Progenitor cell of endocrine pancreas (in vitro differentiated cells): ENCODE measurements at places on chromosomes 4 and X. TPM values are rescaled to one million over a fixed set of nuclear protein-coding genes. Genes with fewer than 3 reads are reported as not detected.

CCDC160 gene
- total RNA-seq = 2.1 and 2.7 TPM in 2 replicates

RP2 gene
- 9.3 and 9.7 TPM in 2 replicates for total RNA-seq

TMPRSS11E gene
- 0.12 and 0.13 TPM in 2 replicates for total RNA-seq

RASSF6 gene
- 10.1 and 10.6 TPM in 2 replicates for total RNA-seq

WDR13 gene
- 103 and 112 TPM in 2 replicates for total RNA-seq

PABPC1L2B gene
- not detected in 2 replicates for total RNA-seq

HTATSF1 gene
- total RNA-seq = 56.6 and 60.4 TPM in 2 replicates

TCEAL7 gene
- 4.9 and 5.1 TPM in 2 replicates for total RNA-seq

ATP1B4 gene
- total RNA-seq = not detected in 2 replicates

SPANXN2 gene
- total RNA-seq = not detected in 2 replicates

TEX13D gene
- total RNA-seq = not detected in 2 replicates

UGT2B11 gene
- total RNA-seq = 0.93 and 1.2 TPM in 2 replicates

SLIT2 gene
- total RNA-seq = 11.6 and 13.1 TPM in 2 replicates

VCX gene
- not detected in 2 replicates for total RNA-seq

SPRY1 gene
- total RNA-seq = 52.0 and 54.1 TPM in 2 replicates

DNA sequence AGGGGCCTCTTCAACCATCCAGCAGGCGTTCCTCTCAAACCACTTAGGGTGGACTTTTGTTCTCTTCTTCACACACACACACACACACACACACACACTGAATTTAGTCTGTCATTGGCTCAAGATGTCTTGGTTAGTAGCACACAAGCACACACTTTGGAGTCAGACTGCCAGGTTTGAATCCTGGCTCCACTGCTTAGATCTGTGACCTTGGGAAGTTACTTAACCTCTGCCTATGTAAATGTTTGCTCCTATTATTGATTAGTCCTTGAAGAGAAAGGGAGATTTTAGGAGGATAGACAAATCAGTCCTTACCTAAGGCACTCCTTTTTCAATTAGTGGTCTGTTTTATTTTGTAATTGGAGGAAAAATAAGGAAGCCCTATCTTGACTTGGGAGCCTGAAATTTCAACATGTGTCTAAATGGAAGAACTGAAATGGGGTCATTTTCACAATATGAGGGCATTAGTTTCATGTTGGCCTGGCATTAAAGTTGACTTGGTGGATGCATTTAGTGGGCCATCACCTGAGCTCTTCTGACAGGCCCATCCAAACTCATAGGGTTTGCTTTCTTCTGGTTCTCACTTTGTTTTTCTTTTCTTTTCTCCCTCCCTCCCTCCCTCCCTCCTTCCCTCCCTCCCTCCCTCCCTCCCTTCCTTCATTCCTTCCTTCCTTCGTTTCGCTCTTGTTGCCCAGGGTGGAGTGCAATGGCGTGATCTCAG, 13.3 kb upstream of the TMEM131L start:
- no peak for DNase-seq
- no peaks in the 10 kb centered on the region for H3K36me3 ChIP-seq
- H3K27ac ChIP-seq = no peak overlapping the region

- peaks cover 2% of the 10 kb centered on the region for H3K4me1 ChIP-seq
- H3K36me3 ChIP-seq = no peaks in the 10 kb centered on the region
- peaks cover 37% of the 10 kb centered on the region for H3K27me3 ChIP-seq
- no peak within 1 kb of the TSS for H3K27ac ChIP-seq
These were observed at the start of gene PDLIM3 for GRCh38 chr4:185534866-185535611. Gene PDLIM3 (minus strand): TSS chr4:185535507. CDS start chr4:185535434, 73 bp downstream.

- DNase-seq = peak; percentile 69
- no peaks in the 10 kb centered on the region for H3K27me3 ChIP-seq
- H3K36me3 ChIP-seq = no peaks in the 10 kb centered on the region
- peaks cover 30% of the 10 kb centered on the region for H3K4me1 ChIP-seq
- peak within 1 kb of the TSS; percentile 91 for H3K4me3 ChIP-seq
These were observed at the start of gene SCARB2 for GRCh38 chr4:76213415-76214176. Gene SCARB2 (minus strand): TSS chr4:76213824. CDS start chr4:76213543, 281 bp downstream.

DNA sequence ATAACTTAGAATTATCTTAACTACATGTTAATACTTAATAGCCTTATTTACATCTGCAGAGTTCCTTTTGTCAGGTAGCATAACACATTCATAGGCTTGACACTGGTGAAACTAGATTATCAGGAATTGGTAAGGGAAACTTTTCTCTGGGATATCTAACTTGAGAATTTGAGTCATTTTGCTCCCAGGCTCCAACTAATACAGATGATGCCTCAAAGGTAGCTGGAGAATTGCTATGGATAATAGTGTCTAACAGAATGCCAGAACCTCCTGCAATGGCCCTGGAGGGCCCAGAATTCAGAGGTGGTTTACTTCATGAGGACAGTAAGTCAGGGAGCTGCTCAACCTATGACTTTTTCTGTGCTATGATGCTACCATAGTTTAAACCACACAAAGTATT, 13.9 kb upstream of the TMPRSS11D start:
- no peak for DNase-seq
- no peak overlapping the region for H3K27ac ChIP-seq
- H3K4me3 ChIP-seq = no peak overlapping the region
- no peaks in the 10 kb centered on the region for H3K36me3 ChIP-seq

- no peak for DNase-seq
- no peak overlapping the region for H3K4me3 ChIP-seq
- peaks cover 35% of the 10 kb centered on the region for H3K27me3 ChIP-seq
- no peak overlapping the region for H3K27ac ChIP-seq
These were observed 1.4 kb upstream of the ATP2B3 start for GRCh38 chrX:153516073-153516472.

GRCh38 chr4:113162089-113162488, 112.6 kb downstream of the ANK2 start:
- H3K4me1 ChIP-seq = no peaks in the 10 kb centered on the region
- H3K4me3 ChIP-seq = no peak overlapping the region

GRCh38 chr4:52551487-52551886, 107.6 kb downstream of the USP46 start:
- H3K36me3 ChIP-seq = no peaks in the 10 kb centered on the region
- H3K27me3 ChIP-seq = no peaks in the 10 kb centered on the region
- no peak overlapping the region for H3K27ac ChIP-seq

DNA sequence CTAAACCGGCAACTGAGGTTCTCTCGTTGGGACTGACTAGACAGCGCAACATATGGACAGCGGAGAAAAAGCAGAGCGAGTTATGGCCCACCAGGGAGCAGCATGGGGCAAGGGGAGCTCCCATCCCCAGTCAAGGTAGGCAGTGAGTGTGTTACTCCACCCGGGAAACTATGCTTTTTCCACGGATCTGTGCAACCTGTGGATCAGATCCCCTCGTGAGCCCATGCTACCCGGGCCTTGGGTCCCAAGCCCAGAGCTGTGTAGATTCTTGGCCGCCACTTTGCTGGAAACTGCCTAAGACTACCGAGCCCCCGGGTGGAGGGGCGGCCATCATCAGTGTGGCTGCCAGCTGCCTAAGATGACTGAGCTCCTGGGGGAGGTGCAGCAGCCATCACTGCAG, 140.9 kb downstream of the PAPSS1 start:
- H3K4me3 ChIP-seq = no peak overlapping the region
- no peaks in the 10 kb centered on the region for H3K36me3 ChIP-seq
- no peaks in the 10 kb centered on the region for H3K4me1 ChIP-seq
- no peaks in the 10 kb centered on the region for H3K27me3 ChIP-seq

GRCh38 chr4:76722838-76723237, 175.1 kb downstream of the SOWAHB start:
- no peaks in the 10 kb centered on the region for H3K27me3 ChIP-seq
- DNase-seq = no peak
- H3K27ac ChIP-seq = no peak overlapping the region
- peaks cover 16% of the 10 kb centered on the region for H3K36me3 ChIP-seq
- no peak overlapping the region for H3K4me3 ChIP-seq

DNA sequence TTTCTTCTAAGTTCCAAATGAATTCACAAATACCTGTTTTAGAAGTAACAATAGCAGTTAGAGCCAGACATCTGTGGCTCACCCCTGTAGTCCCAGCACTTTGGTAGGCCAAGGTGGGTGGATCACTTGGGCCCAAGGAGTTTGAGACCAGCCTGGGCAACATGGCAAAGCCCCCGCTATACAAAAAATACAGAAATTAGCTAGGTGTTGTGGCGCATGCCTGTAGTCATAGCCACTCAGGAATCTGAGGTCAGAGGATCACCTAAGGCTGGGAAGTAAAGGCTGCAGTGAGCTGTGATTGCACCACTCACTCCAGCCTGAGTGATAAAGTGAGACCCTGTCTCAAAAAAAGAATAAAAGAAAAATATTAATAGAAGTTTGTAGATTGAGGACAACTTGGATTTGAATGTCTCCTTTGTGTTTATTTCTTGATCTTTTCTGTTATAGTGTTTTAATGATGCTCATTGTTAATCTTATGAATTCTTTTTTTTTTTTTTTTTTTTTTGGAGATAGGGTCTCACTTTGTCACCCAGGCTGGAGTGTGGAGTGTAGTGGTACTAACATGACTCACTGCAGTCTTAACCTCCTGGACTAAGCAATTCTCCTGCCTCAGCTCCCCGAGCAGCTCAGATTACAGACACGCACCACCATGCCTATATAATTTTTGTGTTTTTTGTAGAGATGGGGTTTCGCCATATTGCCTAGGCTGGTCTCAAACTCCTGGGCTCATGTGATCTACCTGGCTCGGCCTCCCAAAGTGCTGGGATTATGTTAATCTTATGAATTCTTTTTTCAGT, 30.7 kb upstream of the RAPGEF2 start:
- no peak for DNase-seq
- H3K36me3 ChIP-seq = no peaks in the 10 kb centered on the region
- H3K4me1 ChIP-seq = peaks cover 2% of the 10 kb centered on the region
- no peak overlapping the region for H3K4me3 ChIP-seq
- peak overlapping the region; percentile 59 for H3K27ac ChIP-seq

DNA sequence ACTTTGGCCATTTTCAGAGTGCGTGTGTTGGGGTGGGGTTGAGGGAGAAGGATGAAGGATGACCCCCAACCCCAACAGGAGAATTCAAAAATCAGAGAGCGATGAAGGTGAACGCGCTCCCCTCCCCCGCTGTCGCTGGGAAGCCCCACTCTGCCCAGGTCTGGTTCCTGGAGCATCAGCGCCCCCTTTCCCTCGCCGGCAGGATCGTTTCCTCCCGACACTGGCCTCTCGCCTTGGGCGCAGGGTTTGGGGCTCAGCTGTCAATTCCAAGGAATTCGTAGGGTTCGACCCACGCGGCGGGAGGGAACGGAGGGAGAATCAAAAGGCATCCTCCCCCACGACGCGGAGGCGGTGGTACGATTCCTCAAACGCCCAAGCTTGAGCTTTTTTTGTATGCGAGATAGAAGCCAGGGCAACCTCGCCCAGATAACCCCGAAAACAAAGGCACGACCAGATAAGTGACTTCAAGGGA, 1.0 kb upstream of the PDGFRA start:
- H3K27ac ChIP-seq = peak overlapping the region; percentile 87
- peak; percentile 79 for DNase-seq
- H3K36me3 ChIP-seq = no peaks in the 10 kb centered on the region
- H3K4me3 ChIP-seq = peak overlapping the region; percentile 68
- H3K27me3 ChIP-seq = peaks cover 80% of the 10 kb centered on the region

- no peak overlapping the region for H3K4me3 ChIP-seq
- no peaks in the 10 kb centered on the region for H3K27me3 ChIP-seq
- H3K36me3 ChIP-seq = peaks cover 3% of the 10 kb centered on the region
- DNase-seq = no peak
These were observed 37.7 kb upstream of the NUDT6 start for GRCh38 chr4:122959981-122960610.

DNA sequence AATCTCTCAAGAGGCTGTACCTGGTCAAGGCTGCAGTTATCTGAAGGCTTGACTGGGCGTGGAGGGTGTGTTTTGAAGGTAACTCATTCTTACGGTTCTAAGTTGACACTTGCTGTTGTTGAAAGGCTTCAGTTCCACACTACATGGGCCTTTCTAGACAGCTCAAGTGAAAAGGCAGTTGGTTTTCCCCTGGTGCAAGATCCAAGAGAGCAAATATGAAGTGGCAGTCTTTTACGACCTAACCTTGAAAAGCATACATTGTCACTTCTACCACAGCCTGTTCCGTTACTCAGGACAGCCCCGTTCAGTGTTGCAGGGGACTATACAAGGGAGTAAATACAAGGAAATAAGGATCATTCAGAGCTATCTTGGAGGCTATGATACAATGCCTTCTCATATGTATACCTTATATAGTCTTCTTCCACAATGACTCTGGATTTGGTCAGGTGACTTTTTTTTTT, 46.2 kb downstream of the PDS5A start:
- H3K27me3 ChIP-seq = no peaks in the 10 kb centered on the region
- H3K4me1 ChIP-seq = peaks cover 6% of the 10 kb centered on the region
- peaks cover 14% of the 10 kb centered on the region for H3K36me3 ChIP-seq
- H3K4me3 ChIP-seq = no peak overlapping the region

DNA sequence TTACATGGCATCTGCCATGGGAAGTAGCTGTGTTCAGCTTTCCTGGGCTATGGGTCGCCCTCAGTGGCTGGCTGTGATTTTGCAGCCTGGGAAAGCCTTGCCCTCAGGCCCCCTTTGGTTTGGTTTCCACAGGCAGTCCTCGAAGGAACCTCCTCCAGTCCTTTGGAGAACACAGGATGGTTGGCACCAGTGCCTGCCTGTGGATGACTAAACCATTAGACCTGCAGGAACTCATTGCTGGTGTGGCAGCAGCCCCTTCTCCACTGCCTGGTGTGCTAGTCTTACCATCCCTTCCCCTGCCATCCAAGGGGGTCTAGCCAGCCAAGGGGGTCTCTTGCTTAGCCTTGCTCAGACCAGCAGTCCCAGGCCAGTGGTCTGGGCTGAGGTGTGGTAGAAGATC, 71.4 kb upstream of the PJA1 start:
- H3K4me1 ChIP-seq = no peaks in the 10 kb centered on the region
- DNase-seq = no peak
- no peaks in the 10 kb centered on the region for H3K36me3 ChIP-seq
- no peak overlapping the region for H3K27ac ChIP-seq
- no peaks in the 10 kb centered on the region for H3K27me3 ChIP-seq

- peaks cover 5% of the 10 kb centered on the region for H3K27me3 ChIP-seq
- no peaks in the 10 kb centered on the region for H3K36me3 ChIP-seq
- H3K4me1 ChIP-seq = no peaks in the 10 kb centered on the region
- H3K27ac ChIP-seq = no peak overlapping the region
These were observed 143.5 kb downstream of the HNRNPD start for GRCh38 chr4:82230306-82230705.

GRCh38 chrX:23745786-23746185, 2.7 kb upstream of the ACOT9 start:
- H3K36me3 ChIP-seq = no peaks in the 10 kb centered on the region
- no peak overlapping the region for H3K27ac ChIP-seq
- no peak for DNase-seq
- peaks cover 7% of the 10 kb centered on the region for H3K4me1 ChIP-seq

- H3K36me3 ChIP-seq = peaks cover 4% of the 10 kb centered on the region
- no peaks in the 10 kb centered on the region for H3K4me1 ChIP-seq
- H3K27ac ChIP-seq = no peak overlapping the region
- no peak for DNase-seq
- peaks cover 4% of the 10 kb centered on the region for H3K27me3 ChIP-seq
These were observed 128.1 kb downstream of the LAS1L start for GRCh38 chrX:65406532-65406931.

GRCh38 chr4:52079659-52080058, 28.6 kb downstream of the SPATA18 start:
- H3K4me3 ChIP-seq = no peak overlapping the region
- peaks cover 35% of the 10 kb centered on the region for H3K27me3 ChIP-seq
- DNase-seq = no peak
- no peak overlapping the region for H3K27ac ChIP-seq
- no peaks in the 10 kb centered on the region for H3K36me3 ChIP-seq

- H3K27me3 ChIP-seq = peaks cover 6% of the 10 kb centered on the region
- H3K4me3 ChIP-seq = no peak overlapping the region
- H3K36me3 ChIP-seq = no peaks in the 10 kb centered on the region
- H3K27ac ChIP-seq = no peak overlapping the region
- no peak for DNase-seq
These were observed 192.2 kb upstream of the LEF1 start for GRCh38 chr4:108360754-108361445.
